Neural progenitor cell (in vitro differentiated cells): ENCODE measurements at places on chromosomes 3 and 15. TPM values are rescaled to one million over a fixed set of nuclear protein-coding genes. Genes with fewer than 3 reads are reported as not detected.
A peak's percentile ranks its signal among the peaks of the same experiment; 100 is the strongest.

The SCN11A gene
- 0.69 and 0.81 TPM in 2 replicates for total RNA-seq

The GNAT1 gene
- total RNA-seq = 0.03 TPM in 1 of 2 replicates, not detected in the other

The CCDC191 gene
- total RNA-seq = 4.9 and 6.4 TPM in 2 replicates

The ROPN1 gene
- total RNA-seq = not detected in 2 replicates

The CTXN2 gene
- 0.03 and 0.60 TPM in 2 replicates for total RNA-seq

The SCAPER gene
- total RNA-seq = 15.0 and 20.4 TPM in 2 replicates

The GCSAM gene
- total RNA-seq = not detected in 2 replicates

- DNase-seq = no peak
- H3K27me3 ChIP-seq = no peaks in the 10 kb centered on the region
- no peaks in the 10 kb centered on the region for H3K4me1 ChIP-seq
- H3K36me3 ChIP-seq = no peaks in the 10 kb centered on the region
- no peak overlapping the region for H3K27ac ChIP-seq
- no peak overlapping the region for H3K4me3 ChIP-seq
These were observed 591.9 kb upstream of the NECTIN3 start for GRCh38 chr3:110479731-110480130.

- H3K4me1 ChIP-seq = peaks cover 54% of the 10 kb centered on the region
- DNase-seq = no peak
- H3K4me3 ChIP-seq = no peak overlapping the region
- H3K27ac ChIP-seq = no peak overlapping the region
- no peaks in the 10 kb centered on the region for H3K36me3 ChIP-seq
- no peaks in the 10 kb centered on the region for H3K27me3 ChIP-seq
These were observed 83.5 kb downstream of the IGF1R start for GRCh38 chr15:98731712-98732450.

- DNase-seq = no peak
- H3K27ac ChIP-seq = no peak overlapping the region
- H3K36me3 ChIP-seq = no peaks in the 10 kb centered on the region
- no peaks in the 10 kb centered on the region for H3K27me3 ChIP-seq
- peaks cover 42% of the 10 kb centered on the region for H3K4me1 ChIP-seq
These were observed 184.2 kb downstream of the GREM1 start for GRCh38 chr15:32901995-32902394.

DNA sequence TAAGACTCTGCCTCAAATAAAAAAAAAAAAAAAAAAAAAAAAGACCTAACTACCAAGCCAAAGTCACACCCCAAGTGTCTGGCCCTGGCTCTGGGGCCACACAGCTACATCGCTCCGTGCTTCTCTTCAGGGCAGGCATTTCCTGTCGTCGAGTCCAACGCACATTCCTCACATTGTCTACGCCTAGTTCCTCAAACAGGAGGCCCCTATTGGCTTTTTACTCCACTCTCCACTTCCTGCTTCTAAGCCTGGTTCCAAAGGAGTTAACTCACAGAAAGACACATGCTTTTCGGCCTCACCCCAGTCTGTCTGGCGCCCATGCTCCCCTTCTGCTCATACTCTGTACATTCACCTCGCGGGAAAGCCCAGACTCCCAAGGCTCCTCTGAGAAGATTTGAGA is 28.8 kb downstream of the KNG1 start:
- no peaks in the 10 kb centered on the region for H3K27me3 ChIP-seq
- no peaks in the 10 kb centered on the region for H3K4me1 ChIP-seq
- H3K36me3 ChIP-seq = no peaks in the 10 kb centered on the region
- DNase-seq = peak; percentile 10
- no peak overlapping the region for H3K27ac ChIP-seq

- H3K27ac ChIP-seq = no peak overlapping the region
- DNase-seq = no peak
- peaks cover 24% of the 10 kb centered on the region for H3K4me1 ChIP-seq
- H3K36me3 ChIP-seq = no peaks in the 10 kb centered on the region
These were observed 442.4 kb downstream of the MCTP2 start for GRCh38 chr15:94673801-94674200.

- peaks cover 8% of the 10 kb centered on the region for H3K27me3 ChIP-seq
- peaks cover 14% of the 10 kb centered on the region for H3K4me1 ChIP-seq
- peaks cover 8% of the 10 kb centered on the region for H3K36me3 ChIP-seq
- no peak overlapping the region for H3K27ac ChIP-seq
- DNase-seq = no peak
These were observed 2.5 kb upstream of the EID1 start for GRCh38 chr15:48875241-48875960.

GRCh38 chr3:73791356-73791755 is 166.6 kb upstream of the PDZRN3 start:
- DNase-seq = no peak
- no peak overlapping the region for H3K4me3 ChIP-seq
- no peaks in the 10 kb centered on the region for H3K4me1 ChIP-seq
- no peak overlapping the region for H3K27ac ChIP-seq
- H3K36me3 ChIP-seq = no peaks in the 10 kb centered on the region
- H3K27me3 ChIP-seq = no peaks in the 10 kb centered on the region

GRCh38 chr15:34366271-34367065 is 528 bp downstream of the LPCAT4 start:
- H3K27ac ChIP-seq = peak overlapping the region; percentile 64
- H3K4me3 ChIP-seq = peak overlapping the region; percentile 78
- no peaks in the 10 kb centered on the region for H3K27me3 ChIP-seq
- DNase-seq = peak; percentile 81

- H3K27ac ChIP-seq = no peak overlapping the region
- H3K4me1 ChIP-seq = no peaks in the 10 kb centered on the region
- no peak for DNase-seq
- no peak overlapping the region for H3K4me3 ChIP-seq
These were observed 12.6 kb downstream of the NFKBIZ start for GRCh38 chr3:101861789-101862415.

- H3K27ac ChIP-seq = no peak overlapping the region
- no peaks in the 10 kb centered on the region for H3K4me1 ChIP-seq
- no peaks in the 10 kb centered on the region for H3K36me3 ChIP-seq
- H3K4me3 ChIP-seq = no peak overlapping the region
These were observed 126.2 kb upstream of the RASGRP1 start for GRCh38 chr15:38690719-38691332.

GRCh38 chr3:52047295-52047960 is 8.9 kb downstream of the DUSP7 start:
- no peaks in the 10 kb centered on the region for H3K27me3 ChIP-seq
- no peak overlapping the region for H3K4me3 ChIP-seq
- DNase-seq = no peak
- peaks cover 5% of the 10 kb centered on the region for H3K4me1 ChIP-seq
- no peaks in the 10 kb centered on the region for H3K36me3 ChIP-seq

GRCh38 chr3:132406587-132406986 is 10.7 kb upstream of the DNAJC13 start:
- H3K4me1 ChIP-seq = no peaks in the 10 kb centered on the region
- H3K4me3 ChIP-seq = no peak overlapping the region
- no peak for DNase-seq
- no peaks in the 10 kb centered on the region for H3K27me3 ChIP-seq

DNA sequence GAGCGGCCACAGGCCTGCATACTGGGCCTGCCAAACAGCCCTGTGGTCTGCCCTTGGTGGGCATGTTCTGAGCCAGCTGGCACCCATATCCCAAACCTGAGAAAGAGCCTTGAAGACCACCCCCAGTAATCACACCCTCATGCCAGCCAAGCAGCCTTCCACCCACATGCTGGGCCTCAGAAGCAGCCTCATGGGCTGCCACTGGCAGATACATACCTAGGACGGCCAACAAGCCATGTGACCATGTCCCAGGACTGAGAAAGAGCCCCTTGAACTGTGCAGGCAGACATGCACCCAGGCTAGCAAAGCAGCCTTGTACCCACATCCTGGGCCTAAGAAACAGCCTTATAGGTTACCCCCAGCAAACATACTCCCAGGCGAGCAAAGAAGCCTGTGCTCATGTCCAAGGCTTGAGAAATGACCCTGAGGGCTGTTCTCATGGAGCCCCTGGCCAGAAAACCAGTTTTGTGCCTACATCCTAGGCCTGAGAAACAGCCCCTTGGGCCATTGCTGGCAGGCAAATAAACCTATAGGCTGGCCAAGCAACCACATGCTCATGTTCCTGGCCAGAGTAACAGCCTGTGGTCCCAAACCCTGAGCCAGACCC is 24.9 kb downstream of the TUBGCP5 start:
- no peak for DNase-seq
- H3K4me1 ChIP-seq = no peaks in the 10 kb centered on the region
- no peaks in the 10 kb centered on the region for H3K27me3 ChIP-seq

DNA sequence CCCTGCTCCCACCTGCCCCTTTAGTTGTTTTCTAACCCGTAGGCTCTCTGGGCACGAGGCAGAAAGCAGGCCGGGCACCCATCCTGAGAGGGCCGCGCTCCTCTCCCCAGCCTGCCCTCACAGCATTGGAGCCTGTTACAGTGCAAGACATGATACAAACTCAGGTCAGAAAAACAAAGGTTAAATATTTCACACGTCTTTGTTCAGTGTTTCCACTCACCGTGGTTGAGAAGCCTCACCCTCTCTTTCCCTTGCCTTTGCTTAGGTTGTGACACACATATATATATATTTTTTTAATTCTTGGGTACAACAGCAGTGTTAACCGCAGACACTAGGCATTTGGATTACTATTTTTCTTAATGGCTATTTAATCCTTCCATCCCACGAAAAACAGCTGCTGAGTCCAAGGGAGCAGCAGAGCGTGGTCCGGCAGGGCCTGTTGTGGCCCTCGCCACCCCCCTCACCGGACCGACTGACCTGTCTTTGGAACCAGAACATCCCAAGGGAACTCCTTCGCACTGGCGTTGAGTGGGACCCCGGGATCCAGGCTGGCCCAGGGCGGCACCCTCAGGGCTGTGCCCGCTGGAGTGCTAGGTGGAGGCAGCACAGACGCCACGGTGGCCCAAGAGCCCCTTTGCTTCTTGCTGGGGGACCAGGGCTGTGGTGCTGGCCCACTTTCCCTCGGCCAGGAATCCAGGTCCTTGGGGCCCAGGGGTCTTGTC is 48.5 kb downstream of the PGPEP1L start:
- no peak overlapping the region for H3K4me3 ChIP-seq
- no peaks in the 10 kb centered on the region for H3K27me3 ChIP-seq
- H3K4me1 ChIP-seq = no peaks in the 10 kb centered on the region
- no peak overlapping the region for H3K27ac ChIP-seq
- no peak for DNase-seq
- H3K36me3 ChIP-seq = peaks cover 12% of the 10 kb centered on the region

- no peak for DNase-seq
- peaks cover 34% of the 10 kb centered on the region for H3K4me1 ChIP-seq
- H3K36me3 ChIP-seq = no peaks in the 10 kb centered on the region
- H3K27ac ChIP-seq = no peak overlapping the region
- H3K27me3 ChIP-seq = no peaks in the 10 kb centered on the region
These were observed 80.8 kb upstream of the PEX5L start for GRCh38 chr3:180117381-180118163.

DNA sequence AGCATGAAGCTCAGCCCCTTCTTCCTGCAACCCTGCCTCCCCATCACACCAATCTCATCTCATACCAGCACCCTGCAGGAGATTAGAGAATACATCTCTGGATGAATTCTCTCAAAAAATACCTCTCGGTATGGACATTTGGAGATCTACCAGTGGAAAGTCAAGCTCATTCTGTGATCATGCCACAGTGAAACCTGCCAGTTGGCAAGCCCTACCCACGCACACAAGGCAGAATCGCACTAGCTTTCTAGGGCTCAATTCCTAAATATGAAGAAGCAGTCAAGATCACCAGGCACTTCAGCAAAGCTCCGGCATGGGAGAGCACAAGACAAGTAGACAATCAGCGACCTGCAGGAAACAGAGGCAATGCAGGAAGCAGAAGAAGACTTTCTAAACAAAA is 221.2 kb downstream of the NTRK3 start:
- H3K4me1 ChIP-seq = peaks cover 5% of the 10 kb centered on the region
- H3K27ac ChIP-seq = no peak overlapping the region
- H3K4me3 ChIP-seq = no peak overlapping the region
- DNase-seq = no peak
- H3K27me3 ChIP-seq = no peaks in the 10 kb centered on the region

DNA sequence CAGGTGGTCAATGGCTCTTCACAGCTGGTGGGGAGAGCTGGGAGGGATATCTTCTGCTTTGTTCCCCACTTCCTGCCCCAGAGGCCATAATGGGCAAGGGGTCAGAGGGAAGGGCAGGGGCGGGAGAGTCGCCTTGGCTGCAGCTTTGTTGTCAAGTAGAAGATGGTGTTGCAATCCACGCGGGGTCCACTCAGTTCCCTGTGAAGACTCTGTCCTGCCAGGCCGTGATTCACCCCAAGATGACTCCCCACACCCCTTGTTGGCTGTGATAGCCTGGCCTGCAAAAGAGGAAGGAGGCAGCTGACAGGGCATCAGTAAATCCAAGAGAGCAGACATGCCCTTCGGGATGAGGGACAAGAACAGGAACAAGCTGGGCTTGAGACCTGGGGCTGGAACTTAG is 6.9 kb downstream of the GALNT15 start:
- peaks cover 5% of the 10 kb centered on the region for H3K27me3 ChIP-seq
- H3K27ac ChIP-seq = no peak overlapping the region
- H3K4me1 ChIP-seq = no peaks in the 10 kb centered on the region
- no peak overlapping the region for H3K4me3 ChIP-seq
- no peaks in the 10 kb centered on the region for H3K36me3 ChIP-seq
